Fibroblast of skin of right biceps (primary cell): ENCODE measurements at places on chromosomes 5 and 9.

DNA sequence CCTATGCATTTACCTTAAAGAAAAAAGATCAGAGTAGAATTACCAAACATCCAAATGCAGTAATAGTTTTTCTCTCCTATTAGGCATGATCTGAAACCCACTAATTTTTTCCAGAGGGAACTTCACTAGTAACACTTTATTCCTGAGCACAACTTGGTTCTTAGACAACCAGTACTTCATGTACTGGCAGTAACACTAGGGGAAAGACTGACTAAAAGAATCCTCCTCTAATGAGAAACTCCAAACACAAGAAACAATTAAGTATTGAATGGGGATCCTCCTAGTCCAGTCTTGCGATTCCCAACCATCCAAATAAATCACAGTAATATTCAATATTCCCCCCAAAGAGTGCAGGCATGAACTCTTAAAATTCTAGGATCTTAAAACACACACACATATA is 48.9 kb downstream of the ZNF608 start:
- DNase-seq = peak; percentile 16

GRCh38 chr5:94082405-94082804 is 341.0 kb upstream of the POU5F2 start:
- no peak for DNase-seq

- no peak for DNase-seq
Observed at GRCh38 chr9:108311745-108312144, 544.0 kb downstream of the ACTL7B start.

DNA sequence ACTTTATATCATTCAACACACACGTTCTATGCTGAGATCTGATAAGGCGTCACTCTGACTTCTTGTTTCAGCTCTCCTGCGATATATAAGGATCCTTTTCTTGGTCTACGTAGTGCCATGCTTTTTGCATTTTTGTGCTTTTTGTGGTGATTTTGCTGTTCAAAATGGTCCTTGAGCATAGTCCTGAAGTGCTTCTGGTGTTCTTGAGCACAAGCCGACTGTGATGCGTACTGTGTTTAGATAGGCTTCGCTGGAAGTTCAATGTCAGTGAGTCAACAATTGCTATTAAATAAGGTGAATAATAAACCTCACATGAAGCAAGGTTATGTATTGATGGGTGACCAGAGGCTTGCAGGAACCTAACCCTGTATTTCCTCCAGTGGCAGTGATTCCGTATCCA is 46.8 kb downstream of the ACO1 start:
- peak; percentile 25 for DNase-seq

GRCh38 chr9:121564504-121565260 is 65.0 kb upstream of the GGTA1 start:
- DNase-seq = no peak

- DNase-seq = no peak
Observed at GRCh38 chr5:41876678-41877077, 6.5 kb upstream of the OXCT1 start.

DNA sequence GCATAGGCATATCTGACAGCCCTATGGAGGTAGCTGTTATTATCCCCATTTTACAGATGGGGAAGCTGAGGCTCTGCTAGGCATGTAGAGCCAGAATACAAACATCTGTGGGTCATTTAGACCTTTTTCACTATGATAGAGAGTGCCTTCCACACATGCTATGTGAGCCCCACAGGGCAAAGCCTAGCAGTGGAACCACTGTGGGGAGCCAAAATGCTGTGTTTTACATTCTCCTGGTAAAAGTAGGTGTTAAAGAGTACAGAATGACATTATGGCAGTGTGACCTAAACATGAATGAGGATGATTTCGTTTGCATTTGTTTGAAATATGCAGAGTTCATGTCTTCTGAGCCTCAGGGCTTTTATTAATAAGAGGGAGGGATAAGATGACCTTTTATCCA is 265.2 kb downstream of the MAST4 start:
- DNase-seq = no peak

- DNase-seq = no peak
Observed at GRCh38 chr5:80953587-80953986, 6.6 kb upstream of the RASGRF2 start.

DNA sequence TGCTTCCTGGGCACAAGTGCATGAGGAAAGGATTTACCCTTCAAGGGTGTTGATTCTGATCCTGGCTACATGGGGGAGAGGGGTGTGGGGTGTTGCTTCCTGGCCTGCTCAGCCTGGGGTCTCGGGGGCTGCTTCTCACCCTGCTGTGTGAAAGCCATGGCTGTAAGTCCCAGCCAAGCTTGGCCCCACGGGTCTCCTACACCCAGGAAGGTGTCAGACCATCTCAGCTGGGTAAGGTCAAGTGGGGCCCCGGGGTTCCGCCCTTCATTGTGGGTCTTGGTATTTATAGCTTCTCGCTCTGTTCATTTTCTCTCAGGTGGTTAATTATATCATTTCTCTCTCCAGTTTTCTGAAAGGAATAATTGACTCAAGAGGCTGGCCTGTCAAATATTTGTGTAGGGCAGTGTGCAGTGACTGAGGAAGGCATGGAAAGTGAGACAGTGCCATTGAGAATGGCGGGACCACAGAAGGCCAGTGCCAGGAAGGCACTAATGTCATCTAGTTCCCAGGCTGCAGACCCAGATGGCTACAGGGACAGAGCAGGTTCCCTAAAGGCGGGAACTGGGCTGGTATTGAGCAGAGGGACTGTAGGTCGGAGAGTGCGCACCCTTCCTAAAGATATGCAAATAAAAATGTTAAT is 126.0 kb downstream of the FOXD1 start:
- DNase-seq = no peak

GRCh38 chr5:103305809-103306208 is 47.2 kb downstream of the MACIR start:
- DNase-seq = no peak
